CD4-positive, alpha-beta memory T cell (primary cell): ENCODE measurements at places on chromosomes 7 and 10. TPM values are rescaled to one million over a fixed set of nuclear protein-coding genes. Genes with fewer than 3 reads are reported as not detected.
A peak's percentile ranks its signal among the peaks of the same experiment; 100 is the strongest.

DNA sequence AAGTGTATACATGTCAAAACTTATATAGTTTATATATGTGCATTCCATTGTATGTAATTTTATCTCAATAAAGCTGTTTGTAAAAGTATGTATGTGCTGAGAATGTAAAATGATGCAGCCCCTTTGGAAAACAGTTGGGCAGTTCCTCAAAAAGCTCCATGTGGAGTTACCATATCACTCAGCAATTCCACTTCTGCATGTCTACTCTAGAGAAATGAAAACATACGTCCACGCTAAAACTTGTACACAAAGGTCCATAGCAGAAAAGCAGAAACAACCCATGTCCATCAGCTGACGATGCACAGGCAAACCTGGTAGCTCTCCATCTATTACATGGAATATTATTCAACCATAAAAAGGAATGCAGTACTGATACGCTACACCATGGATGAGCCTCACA is 8.3 kb upstream of the RGS10 start:
- no peak for DNase-seq

- DNase-seq, result no peak
Measured at GRCh38 chr10:27701938-27702537, 43.6 kb downstream of the MKX start.

GRCh38 chr7:151431768-151432311 is 8.1 kb downstream of the CRYGN start:
- no peak for DNase-seq

DNA sequence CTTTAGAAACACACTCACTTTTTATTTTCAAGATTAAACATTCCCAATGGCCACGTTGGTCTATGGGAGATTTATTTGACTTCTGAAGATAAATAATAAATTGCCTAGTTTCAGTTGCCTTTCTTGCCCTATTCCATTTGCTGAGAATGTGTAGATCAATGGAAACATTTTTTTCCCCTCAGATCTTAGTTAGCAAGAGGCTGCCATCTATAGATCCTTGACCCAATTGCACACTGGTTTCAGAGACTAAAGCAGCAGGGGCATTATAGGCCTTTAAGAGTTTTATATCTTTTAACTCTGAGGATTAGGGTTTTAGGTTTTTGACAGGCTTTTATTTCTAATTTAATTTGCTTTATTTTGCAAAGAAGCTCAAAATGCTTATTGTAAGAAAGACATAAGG is 163.2 kb upstream of the GPR26 start:
- DNase-seq, result no peak

DNA sequence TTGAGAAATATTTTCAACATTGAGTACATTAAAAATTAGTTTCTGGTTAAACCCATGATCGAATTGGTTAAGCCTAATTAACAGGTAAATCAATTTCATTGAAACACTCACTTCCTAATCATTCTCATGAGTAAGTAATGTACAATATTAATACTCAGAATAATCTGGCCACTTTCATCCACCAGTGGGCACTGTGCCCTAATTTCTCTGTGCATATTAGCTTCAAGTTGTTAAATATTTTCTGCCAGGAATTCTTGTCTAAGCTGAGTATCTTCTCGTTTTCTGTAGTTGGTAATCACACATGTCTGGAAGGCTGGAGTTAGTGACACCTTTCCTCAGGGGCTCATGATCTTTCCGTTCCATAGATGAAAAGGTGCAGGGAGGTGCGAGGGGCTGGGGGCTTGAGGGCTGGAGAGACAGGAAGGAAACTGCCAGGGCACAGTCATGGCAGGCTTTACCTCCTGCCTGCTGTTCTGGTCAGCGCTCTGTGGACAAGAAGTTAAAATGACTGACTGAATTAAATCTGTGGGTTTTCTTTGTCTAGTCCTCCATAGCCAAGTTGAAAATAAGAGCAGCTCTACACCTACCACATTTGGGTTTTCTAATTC is 71.9 kb downstream of the WIPF3 start:
- peak; percentile 10 for DNase-seq

DNA sequence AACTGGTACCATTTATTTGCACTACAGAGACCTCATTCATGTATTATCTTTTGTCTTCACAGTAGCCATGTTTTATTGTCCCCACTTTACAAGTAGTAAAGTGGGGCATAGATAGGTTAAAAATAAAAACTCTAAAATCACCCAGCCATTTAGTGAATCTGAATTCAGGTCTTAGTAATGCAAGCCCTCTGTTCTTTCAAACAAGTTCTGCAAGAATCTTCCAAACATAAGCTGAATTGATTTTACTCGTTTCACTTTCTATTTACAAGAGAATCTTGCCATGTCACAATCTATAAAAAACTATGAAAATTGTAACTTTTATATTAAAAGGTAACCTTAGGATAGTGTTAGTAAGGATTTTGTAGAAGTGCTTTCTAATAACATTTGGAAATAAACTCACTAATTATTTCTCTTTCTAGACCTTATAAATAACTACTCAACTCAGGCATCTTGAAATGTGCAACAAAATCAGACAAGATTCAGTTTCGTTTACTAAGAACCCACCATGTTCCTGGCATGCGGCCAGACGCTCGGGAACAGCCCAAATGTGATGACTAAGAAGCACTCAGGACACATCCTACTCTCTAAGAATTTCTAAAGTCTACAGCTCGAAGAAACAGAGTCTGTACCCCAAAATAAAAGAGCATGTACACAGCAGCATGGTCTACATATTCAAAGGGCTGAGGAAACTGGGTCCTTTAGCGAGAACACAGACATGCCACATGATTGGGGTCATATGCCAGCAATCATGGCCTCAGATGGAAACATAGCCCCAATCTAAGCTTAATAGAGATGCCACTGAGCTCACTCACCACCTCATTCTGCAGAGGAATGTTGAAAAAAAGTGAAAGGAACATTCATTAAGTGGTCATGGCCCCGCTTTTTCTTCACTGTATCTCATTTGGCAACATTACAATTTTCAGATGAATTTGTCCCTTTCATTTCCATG is 167.6 kb downstream of the AMPH start:
- peak; percentile 70 for DNase-seq

Gene TAC1
- total RNA-seq, result not detected

Gene CHST15
- 0.67 TPM for total RNA-seq

Gene RAB19
- 2.5 TPM for total RNA-seq

- no peak for DNase-seq
Measured at GRCh38 chr10:121698336-121698735, 100.1 kb upstream of the FGFR2 start.

DNA sequence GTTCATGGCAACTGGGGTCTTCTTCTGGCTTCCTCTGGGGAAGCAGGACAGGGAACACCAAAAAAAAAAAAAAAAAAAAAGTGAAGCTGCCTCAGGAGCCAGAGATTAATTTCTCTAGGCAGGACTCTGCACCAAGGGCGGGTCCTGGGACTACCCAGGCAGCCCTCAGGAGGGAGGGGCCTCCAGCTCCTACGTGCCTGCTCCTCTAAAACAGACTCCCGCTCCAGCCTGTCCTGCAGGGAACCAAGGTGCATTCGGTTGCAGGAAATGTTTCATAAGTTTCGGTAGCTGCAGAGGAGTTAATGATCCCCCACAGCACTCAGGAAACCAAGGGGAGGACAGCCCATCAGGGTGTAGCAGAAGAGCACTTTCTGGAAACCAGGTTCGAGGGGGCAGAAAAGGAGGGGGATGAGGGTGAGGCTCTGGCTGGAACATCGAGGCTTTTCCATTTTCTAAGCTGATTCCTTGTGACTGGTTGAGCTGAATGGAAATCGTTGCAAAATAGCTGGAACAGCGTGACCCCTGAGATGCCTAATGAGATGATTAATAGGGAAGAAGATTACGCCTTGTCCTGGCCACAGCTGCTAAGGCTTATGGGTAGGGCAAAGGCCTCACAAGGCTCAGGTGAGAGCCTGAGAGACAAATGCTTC is 84.2 kb downstream of the STRA8 start:
- no peak for DNase-seq

Gene TAS2R41
- 0.73 TPM for total RNA-seq

DNA sequence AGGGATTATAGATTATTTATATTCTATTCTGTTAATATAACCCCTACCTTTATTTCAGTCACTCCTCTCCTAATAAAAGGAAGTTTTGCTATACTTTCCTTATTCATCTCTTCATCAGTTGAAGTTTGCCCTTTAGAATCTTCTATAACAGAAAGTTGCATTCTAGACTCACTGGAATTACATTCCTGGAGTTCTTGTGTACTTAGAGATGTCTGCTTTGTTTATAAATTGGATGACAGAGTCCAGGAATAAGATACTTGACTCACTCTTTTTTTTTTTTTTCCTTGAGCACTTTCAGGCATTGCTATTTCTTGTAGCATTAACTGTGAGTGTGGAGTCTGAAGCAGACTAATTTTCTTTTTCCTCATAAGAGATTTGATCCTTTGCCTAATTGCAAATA is 640.8 kb downstream of the XPNPEP1 start:
- DNase-seq, result no peak

Gene ADAM8
- 87.2 TPM for total RNA-seq

Gene ARHGEF5
- 12.0 TPM for total RNA-seq

- no peak for DNase-seq
Measured at GRCh38 chr10:75663947-75664664, 232.7 kb downstream of the LRMDA start.

Gene OPN4
- not detected for total RNA-seq

Gene MMP21
- 0.61 TPM for total RNA-seq

Gene CNPY1
- not detected for total RNA-seq

Gene GPNMB
- 36.6 TPM for total RNA-seq

Gene CHST3
- not detected for total RNA-seq

- DNase-seq, result no peak
Measured at GRCh38 chr10:19499291-19499770, 316.9 kb upstream of the PLXDC2 start.

- no peak for DNase-seq
Measured at GRCh38 chr10:79970062-79970461, 21.2 kb upstream of the SFTPD start.

DNA sequence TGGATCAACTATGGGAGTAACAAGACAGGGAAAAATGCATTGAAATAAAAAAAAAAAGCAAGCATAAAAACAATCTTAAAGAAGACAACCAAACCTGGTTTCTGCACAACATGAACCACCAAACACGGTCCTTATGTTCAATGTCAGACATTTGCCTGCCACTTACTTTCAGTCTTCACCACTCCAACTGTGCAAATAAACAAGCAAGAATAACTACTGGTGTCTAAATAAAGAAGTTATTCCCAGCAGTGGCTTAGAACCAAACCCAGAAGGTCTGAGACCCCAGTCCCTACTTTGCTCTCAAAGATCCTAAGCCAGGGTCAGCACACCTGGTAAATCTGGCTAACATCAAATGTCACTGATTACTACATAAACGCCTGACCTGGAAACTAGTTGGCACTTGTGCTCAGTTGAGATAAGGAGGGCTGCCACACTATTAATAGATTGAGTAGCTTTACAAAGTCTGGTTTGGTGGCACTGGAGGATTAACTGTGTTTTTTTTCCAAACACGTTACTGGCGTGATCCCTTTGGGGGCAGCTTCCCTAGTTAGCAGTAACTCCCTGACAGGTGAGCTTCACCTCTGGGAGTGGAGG is 62.7 kb upstream of the ABLIM1 start:
- DNase-seq, result no peak

GRCh38 chr10:27607591-27607990 is 103.5 kb downstream of the RAB18 start:
- no peak for DNase-seq

Gene THSD7A
- not detected for total RNA-seq
